ENCODE measurements at places on chromosomes 13 and 19.

GRCh38 chr19:16233836-16234551 lies 36.3 kb downstream of the AP1M1 start:
- DNase-seq: no peak

- DNase-seq: no peak
Observed at GRCh38 chr19:33472691-33473652, 48.6 kb downstream of the PEPD start.

DNA sequence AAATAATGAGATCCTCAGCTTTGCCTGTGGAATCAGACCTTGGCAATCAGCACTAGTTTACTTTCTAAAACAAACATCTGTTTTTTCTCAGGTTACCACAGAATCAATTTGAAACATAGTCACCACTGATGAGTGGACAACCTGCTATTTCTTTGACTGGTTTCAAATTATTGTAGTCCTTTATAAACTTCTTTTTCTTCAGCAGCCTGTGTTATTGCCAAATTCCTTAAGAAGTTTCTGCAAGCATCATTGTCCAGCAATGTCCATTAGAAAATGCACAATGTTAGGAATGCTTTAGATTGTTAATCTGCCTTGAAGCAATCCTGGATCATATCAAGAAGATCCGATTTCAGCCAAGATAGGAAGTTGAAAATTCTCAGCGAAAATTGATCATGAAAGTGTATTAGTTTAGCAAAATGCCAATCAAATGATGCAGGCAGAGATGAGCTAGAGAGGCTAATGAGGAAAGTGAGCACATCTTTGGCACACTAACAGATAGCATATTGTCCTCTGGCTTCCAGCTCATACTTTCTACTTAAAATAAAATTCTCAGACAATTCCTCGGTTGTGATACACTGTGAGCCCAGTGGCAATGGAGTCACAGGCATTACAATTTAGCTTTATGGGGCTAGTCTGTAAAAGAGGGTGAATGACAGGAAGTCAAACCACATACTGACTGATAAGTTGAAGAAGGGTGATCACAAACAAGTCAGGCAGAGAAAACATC lies 270.6 kb downstream of the SLITRK6 start:
- DNase-seq: no peak

DNA sequence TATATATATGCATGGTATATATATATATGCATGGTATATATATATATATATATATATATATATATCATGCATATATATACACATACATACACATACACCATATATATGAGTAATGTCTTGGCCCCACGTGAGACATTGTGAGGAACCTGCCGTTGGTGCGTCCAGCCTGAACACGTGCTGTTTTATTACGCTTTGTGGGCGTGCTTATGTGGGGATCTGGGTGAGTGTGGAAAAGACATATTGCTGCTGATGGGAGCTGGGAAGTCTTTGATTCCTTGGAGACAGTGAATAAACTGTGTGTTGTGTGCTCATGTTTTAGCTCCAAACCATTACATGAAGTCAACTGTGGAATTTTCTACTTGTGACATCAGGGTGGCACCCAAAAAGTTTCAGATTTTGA lies 28.9 kb downstream of the KCTD15 start:
- no peak for DNase-seq

GRCh38 chr13:76980075-76980718 lies 11.7 kb upstream of the CLN5 start:
- peak; percentile 50 for DNase-seq

GRCh38 chr19:54412877-54413276 lies 2.4 kb upstream of the TTYH1 start:
- DNase-seq: no peak

DNA sequence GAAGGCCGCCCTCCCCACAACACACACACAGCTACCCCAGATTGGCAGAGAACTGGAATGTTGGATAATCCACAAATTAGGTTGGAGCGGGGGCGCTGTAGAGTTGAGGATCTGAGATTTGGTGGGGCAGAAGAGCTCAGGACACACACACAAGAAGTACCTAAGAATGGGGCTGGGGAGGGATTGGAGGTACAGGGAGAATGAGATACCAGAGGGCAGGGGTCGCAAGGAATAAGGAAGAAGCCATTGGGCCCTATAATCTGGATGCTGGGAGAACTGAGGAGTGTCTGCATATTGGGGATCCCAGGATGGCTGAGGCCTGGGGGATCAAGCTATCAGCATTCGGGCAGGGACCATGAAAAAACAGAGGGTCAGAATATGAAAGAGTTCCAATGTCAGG lies 11.5 kb downstream of the SYT3 start:
- no peak for DNase-seq

DNA sequence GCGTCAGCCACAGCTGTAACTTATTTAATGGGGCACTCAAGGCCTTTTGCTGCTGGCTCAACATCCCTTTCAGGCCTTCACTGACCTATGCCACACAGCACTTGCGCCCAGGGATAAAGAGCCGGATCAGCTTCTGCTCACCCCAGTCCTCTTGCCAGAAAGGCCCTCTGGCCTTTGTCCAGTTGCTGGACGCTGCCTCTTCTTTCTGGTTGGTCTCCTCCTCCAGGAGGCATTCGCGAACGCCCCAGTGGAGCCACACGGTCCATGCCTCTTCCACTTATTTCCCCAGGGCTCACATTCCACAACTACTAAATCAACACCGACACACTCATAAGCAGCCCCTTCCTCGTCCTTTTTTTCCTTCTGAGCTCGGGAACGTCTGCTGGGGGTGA lies 3.7 kb upstream of the ZNF329 start:
- no peak for DNase-seq

GRCh38 chr13:41177616-41178015 lies 16.8 kb downstream of the KBTBD7 start:
- DNase-seq: no peak

GRCh38 chr19:40597329-40597838 lies 3.8 kb upstream of the LTBP4 start:
- DNase-seq: no peak

DNA sequence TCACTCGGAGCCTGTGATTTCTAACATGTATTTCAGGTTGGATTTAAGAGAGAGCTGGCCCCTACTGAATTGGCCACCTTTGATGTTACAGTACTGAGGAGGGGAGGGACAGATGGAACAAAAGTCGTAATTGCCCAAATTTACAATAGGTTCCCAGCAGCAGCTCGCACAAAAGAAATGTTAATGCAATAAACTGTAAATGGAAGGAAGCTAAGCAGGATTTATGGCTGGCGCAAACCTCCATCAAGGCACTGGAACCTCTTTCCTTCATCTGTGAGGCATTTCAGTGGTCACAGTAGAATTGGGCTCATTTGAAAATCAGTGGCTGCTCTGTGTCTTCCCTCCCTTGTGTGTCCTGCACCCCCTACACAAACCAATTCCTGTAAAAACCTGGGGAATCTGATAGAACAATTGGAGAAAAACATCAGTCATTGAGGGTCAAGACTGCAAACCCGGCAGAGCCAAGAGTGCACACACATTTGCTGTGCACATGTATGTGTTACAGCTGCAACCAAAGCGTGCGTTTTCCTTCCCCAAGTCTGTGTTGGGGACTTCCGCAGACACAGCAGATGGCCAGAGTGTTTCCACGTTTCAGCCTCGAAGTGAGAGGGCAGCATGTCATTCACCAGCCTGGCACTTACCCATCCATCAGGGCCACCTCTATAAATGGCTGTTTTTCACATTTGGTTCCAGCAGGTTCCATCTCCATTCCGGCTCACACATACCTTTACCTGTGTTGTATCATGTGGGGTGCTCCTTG lies 192.8 kb downstream of the TM9SF2 start:
- no peak for DNase-seq

DNA sequence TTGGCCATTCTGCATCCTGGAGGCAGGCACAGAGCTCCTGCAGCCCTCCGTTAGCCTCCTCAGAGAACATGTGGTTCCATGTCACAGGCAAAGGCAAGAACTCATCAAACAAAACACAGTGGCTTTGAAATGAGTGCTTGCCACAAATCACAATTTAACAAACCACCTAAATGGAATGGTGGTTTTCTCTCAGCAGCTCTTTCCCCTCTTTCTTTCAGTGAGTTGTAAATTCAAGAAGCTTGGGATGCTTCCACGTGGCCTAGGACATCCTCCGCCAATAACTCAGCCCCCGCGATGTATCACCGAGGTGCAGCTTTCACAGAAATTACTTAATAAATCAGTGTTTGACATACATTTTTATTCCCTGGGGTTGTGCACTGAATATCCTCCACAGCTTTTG lies 65.4 kb upstream of the RFC3 start:
- DNase-seq: no peak

- DNase-seq: no peak
Observed at GRCh38 chr13:93290503-93290902, 63.9 kb downstream of the GPC6 start.

DNA sequence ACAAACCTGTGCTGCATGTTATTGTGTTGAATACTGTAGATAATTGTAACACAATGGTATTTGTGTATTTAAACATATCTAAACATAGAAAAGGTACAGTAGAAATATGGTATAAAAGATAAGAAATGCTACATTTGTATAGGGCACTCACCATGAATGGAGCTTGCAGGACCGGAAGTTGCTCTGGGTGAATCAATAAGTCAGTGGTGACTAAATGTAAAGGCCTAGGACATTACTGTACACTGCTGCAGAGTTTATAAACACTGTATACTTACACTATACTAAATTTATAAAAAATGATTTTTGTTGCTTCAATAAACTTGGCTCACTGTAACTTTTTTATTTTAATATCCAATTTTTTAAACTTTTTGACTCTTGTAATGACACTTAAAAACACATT lies 34.4 kb downstream of the LMO7 start:
- no peak for DNase-seq

DNA sequence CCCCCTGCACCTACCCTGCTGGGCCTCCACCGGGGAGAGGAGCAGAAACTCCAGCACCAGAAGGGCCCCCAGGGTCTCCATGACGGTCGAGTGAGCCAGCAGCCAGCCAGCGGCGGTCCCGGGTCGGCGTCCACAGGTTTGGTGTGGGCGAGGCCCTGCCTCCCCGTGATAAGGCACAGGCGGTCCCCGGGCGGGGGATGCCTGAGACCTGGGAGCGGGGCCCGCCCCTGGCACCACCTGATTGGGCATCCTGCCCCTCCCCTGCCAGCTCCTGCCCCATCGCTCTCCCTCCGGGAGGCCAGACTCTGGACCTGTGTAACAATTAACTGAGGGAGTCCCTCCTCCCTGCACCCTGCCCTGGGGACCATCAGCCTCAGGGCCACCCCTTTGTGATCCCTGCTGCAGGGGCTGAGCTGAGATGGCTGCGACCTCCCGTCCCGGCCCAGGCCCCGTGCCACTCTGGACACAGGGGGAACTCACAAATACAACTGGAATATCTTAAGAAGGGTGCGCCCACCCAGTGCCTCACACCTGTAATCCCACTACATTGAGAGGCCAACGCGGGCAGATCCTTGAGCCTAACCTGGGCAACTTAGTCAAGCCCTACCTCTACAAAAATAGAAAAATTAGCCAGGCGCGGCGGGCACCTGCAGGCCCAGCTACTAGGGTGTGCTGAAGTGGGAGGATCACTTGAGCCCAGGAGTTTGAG lies at the start of gene SMIM24:
Gene SMIM24 (minus strand): TSS at position 143 of the 709 bp plus-strand sequence. CDS start 62 bp downstream, at position 81.
- DNase-seq: no peak

- DNase-seq: no peak
Observed at GRCh38 chr19:883661-884211, 9.3 kb downstream of the MED16 start.

DNA sequence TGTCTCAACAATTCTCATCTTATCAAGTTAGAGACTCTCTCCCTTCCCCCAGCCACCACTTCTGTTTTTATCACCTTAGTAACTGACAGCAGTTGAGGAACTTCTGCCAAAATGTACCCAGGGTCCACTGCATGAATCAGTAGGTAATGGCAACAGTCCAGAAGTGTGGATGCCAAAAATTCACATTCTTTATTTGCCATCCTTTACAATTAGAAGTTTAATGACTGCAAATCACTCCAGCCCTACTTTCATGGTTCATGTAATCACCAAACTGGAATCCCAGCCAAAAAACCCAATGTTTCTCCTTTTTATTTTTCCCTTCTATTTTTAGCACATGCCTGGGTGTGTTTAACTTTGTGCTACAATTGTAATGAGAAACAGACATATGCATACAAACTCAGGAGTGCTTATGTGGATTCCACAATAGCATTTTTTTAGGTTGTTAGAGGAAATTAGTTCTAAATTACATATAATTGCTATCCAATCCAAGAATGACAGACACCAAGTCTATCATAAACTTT lies 243.5 kb downstream of the RGCC start:
- no peak for DNase-seq

GRCh38 chr19:3374369-3375112 lies 8.2 kb downstream of the NFIC start:
- no peak for DNase-seq

Measured in stimulated activated naive CD4-positive, alpha-beta T cell (primary cell).